ENCODE measurements at places on chromosomes 6 and 20.

DNA sequence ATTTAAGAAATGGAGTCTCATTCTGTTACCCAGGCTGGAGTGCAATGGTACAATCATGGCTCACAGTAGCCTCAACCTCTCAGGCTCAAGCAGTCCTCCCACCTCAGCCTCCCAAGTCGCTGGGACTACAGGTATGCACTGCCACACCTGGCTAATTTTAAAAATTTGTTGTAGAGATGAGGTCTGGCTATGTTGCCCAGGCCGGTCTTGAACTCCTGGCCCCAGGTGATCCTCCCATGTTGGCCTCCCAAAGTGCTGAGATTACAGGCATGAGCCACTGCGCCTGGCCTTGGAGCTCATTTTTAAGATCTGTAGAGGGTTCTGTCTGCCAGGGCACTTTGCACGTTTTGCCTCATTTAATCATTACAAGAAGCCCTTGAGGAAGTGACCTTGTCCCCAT is 17.5 kb downstream of the ZC3H12D start:
- DNase-seq, result no peak

DNA sequence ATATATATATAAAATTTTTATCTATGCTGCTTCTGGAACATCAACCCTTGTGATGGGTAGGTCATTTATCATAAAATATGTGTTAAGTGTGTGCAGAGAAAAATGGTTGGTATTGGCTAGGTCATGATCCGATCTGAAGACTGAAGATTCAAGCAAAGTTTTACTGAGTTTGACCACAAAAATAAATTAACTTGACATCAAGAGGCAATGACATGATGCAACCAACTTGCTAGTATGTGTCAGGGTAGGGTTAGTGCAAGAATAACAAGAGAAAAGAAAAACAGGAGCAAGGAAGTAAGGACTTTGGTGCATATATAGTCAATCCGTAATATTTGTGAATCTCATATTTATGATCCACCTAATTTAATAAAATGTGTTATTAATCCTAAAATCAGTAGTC is 1202.0 kb upstream of the ADGRB3 start:
- DNase-seq, result no peak

- DNase-seq, result no peak
Observed at GRCh38 chr6:153392156-153392555, 261.1 kb upstream of the RGS17 start.

DNA sequence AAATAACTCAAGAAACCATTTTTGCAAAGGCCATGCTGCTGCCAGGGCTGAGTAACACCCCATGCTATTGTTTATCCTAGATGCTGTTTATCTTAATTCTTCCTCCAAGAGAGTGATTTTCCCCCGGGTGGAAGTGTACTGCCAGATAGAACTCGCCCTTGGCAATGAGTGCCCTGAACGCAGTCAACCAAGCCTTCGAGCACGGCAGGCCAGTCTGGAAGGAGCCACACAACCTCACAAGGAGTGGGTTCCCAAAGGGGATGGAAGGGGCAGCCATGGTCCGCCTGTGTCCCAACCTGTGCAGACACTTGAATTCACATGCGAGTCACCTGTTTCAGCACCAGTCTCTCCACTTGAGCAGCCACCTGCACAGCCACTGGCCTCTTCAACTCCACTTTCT is 31.9 kb downstream of the PNPLA1 start:
- no peak for DNase-seq

GRCh38 chr6:142011156-142011555 is 121.6 kb upstream of the GJE1 start:
- no peak for DNase-seq

- DNase-seq, result no peak
Observed at GRCh38 chr6:125944434-125944816, 12.1 kb upstream of the HINT3 start.

GRCh38 chr20:40844332-40844731 is 155.3 kb upstream of the MAFB start:
- no peak for DNase-seq

- DNase-seq, result peak; percentile 89
Observed at GRCh38 chr6:33633462-33634158, 12.5 kb downstream of the ITPR3 start.

DNA sequence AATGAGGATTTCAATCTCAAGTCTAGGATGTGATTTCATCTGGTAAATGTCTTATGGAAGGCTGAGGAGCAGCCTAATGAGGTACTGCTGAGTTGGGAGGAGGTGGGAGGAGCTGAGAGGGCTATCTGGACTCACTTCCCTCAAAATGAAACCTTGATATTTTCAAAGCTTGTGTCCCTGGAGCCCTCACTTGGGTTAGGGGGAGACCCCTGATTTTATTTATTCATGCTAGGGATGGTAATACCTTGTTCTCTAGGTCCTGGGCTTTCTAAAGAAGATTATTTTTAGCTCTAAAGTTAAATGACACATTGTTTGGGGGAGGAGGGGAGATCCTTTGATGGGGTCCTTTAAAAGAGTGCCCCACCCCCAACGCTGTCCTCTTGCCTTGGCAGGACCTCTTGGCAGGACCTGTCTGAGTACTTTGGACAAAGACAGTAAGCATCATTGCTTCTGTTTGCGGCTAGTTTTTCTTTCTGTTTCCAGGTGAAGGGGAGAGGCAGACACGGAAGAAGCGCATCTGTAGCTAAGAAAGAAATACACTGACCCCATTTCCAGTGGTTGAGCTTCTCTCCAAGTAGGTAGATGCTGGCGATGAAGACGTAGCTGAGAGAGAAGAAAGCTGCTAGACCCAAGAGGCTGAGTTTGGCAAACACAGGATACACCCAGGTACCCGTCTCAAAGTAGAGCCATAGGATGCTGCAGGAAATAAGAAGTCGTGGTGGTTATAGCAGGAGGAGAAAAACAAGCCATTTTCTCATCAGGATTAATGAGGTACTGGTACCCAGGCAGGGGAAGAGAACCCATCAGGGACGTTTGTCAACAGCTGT is 55.6 kb downstream of the ADTRP start:
- no peak for DNase-seq

GRCh38 chr20:62762801-62763368 is 33.4 kb upstream of the MRGBP start:
- no peak for DNase-seq

- DNase-seq, result peak; percentile 45
Observed at GRCh38 chr20:33400812-33401183, 521 bp downstream of the CDK5RAP1 start.

DNA sequence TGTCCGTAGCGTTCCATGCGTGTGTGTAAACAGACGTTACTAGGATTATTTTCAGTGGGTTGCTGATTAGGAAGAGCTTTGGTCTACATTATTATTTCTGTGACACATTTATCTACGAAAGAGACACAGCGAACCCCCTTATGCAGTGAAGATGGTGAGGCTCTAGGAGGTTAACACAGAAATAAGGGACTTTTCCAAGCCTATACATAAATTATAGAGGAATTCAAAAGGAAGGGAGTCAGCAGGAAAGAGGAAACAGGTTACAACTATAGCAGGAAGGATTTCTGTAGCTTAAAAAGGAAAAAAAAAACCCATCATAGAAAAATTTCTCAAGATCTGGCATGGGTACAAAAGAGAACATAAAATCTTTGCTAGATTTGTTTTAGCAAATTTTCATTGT is 12.9 kb upstream of the RPS6KA2 start:
- no peak for DNase-seq

DNA sequence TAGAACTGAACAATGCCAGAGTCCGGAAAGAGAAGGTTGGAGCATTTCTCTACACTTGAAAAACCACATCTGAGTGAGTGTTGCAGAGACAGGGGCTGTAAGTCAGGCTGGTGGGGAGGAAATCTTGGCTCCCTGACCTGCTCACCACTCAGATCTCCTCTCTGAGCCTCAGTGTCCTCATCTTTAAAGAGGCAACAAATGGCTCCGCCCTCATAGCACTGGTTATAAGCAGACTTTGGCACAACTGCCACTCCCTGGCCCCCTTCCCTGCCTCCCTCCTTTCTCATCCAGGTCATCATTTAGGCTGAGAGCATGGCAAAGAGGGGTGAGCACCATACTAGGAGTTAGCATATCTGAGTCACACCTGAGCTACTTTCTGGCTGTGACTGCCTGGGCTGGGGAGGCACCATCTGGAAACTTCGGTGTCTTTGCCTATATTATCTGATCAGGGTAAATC is 10.6 kb downstream of the SIRPG start:
- no peak for DNase-seq

DNA sequence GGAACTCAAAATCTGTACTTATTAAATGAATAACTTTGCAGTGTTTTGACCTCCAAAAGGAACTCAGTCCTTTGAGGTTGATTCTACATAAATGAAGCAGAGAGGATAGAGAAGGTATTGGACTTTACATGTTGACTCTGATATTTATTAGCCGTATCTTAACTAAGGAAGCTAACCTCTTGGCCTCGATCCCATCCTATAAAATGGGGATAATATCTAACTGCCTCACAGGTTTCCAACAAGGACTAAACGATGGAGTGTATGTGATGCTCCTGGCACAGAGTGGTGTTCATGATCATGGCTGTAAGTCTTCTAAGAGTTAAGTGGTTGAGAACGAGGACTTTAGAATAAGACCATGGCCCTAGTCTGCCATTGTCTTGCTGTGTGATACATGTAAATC is 24.2 kb upstream of the MAP3K4 start:
- DNase-seq, result no peak

GRCh38 chr6:2111162-2111677 is 134.2 kb downstream of the GMDS start:
- no peak for DNase-seq

DNA sequence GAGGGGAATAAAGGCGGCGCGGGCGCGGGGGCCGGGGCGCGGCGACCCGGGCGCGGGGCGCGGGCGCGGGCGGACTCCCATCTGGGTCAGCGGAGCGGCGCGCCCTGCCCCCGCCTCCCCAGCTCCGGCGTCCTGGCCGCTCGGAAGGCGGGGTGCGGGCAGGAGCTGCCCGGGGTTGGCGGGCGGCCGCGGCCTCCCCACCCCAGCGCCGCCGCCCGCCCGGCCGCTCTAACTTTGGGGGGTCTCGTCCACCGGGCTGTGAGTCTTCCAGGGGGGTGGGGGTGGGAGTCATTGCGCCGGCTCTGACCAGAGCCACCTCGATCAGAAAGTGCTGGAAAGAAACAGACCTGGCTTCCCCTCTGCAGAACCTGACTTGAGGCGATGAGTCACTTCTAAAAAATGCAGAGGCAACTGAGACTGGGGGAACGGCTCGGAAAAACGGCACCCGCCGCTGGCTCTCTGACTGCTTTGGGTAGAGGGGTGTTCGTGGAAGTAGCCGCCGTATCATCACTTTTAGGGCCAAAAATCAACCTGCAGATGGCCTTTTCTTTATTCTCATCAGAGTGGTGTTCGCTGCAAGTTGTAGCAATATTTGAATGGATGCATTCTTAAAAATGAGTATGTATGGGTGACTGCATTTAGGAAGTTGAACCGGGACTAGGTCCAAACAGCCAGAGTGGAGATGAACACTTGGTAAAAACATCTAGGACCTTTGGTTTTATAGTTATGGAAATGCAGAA is 667 bp downstream of the CAP2 start:
- DNase-seq, result peak; percentile 77

DNA sequence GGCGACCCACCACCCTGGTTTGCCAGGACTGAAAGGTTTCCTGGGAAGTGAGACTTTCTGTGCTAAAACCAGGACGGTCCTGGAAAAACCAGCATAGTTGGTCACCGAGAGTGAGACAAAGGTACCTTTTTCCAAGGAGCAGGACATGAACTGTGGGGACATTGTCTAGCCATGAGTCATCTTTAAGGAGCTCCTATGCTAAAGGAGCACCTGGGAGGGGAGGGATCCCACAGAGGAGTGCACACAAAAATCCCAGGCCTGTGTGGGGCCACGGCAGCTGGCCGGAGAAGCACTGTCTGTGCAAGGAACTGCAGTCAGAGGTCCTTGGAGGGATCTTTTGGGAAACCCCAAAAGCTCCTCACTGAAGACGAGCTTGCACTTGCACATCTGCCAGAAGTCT is 109.1 kb upstream of the PLEKHG1 start:
- DNase-seq, result peak; percentile 13

GRCh38 chr20:45069261-45069660 is 31.7 kb downstream of the KCNS1 start:
- DNase-seq, result no peak

DNA sequence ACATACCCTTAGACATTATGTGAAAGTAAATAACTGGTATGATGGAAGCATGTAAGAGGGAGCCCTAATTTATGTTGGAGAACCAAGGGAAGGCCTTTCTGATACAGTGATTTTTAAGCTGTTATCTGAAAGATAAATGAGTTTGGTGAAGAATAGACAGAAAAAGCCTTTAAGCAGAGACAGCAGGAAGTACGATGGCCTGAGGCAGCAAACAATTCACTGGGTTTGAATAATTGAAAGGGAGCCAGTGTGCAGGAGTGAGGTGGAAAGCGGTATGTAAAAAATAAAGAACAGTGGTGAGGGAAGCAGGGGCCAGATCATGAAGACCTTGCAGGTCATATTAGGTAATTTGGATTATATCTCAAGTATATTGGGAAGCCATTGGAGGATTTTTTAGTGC is 4.1 kb upstream of the RAB23 start:
- DNase-seq, result no peak

DNA sequence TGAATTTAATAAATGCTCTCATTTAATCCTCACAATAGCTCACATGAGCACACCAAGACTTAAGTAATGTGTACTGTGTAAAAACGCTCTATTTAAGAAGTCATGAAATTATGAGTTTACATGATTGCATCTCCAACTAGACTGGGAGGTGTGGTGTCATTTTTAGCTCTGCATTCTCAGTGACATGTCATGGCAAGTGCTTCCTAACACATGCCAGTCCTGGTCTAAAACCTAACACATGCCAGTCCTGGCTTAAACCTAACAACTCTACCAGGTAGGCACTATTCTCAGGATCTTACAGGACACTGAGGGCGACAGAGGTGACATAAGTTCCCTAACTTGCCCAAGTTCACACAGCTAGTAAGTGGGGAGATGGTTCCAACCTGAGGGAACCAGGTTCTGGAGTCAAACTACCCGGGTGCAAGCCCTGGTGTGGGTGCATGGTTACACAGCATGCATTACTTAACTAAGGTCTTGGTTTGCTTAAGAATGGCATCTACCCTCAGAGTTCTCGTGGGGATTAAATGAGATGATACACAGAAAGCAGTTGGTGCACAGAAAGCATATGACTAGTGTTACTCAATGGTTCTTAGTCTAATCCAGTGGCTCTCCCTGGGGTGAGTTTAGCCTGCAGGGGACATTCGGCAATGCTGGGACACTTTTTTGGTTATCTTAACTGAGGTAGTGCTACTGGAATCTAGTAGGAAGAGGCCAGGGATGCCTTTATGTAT is 14.7 kb downstream of the CLDN20 start:
- no peak for DNase-seq

DNA sequence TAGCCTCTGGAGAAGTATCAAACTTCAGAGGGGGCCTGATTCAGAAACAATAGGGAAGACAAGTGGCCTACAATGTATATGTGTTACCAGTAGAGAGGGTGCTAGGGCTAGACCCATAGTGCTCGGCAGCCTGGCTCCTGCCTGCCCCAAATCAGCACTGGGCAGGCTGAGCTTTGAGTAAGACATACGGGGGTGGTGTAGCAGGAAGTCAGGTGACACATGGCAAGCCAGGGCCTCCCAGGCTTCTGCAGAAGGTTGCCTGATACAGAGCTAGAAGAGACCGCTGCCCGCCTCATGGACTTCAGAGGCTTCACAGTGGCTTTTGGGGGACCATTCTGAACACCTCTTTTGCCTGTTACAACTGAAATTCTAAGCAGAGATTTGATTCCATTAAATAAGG is 43.4 kb downstream of the RALY start:
- peak; percentile 29 for DNase-seq

All from iPS-NIHi11 (cell line).